ENCODE measurements at places on chromosomes 2 and 18. TPM values are rescaled to one million over a fixed set of nuclear protein-coding genes. Genes with fewer than 3 reads are reported as not detected.

The SERPINB8 gene
- 2.3 TPM for total RNA-seq

The FOXI3 gene
- not detected for total RNA-seq

The HNRNPLL gene
- total RNA-seq, result 26.3 TPM

The LRRC30 gene
- total RNA-seq, result not detected

The GKN2 gene
- not detected for total RNA-seq

The ARHGAP15 gene
- total RNA-seq, result 7.0 TPM

The ITGA4 gene
- 0.74 TPM for total RNA-seq

The FBXO41 gene
- 0.55 TPM for total RNA-seq

The INPP5D gene
- total RNA-seq, result 4.9 TPM

DNA sequence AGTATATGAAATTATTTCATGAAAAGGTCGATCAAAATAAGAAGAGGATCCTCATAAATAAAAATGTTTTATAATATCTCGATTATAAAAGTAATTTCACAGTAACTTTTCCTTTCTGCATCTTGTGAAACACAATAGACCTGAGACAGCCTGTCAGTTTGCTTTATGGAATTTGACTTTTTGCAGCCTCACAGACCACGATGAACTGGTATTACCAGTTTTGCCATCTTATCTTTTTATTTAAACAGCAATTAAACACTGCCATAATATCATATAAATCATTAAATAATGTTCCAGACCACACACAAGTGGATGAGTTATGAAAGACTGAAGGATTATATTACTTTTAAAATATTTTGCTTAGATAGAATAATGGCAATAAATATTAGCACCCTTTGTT lies 10.7 kb upstream of the GALNT3 start:
- no peak for DNase-seq

DNA sequence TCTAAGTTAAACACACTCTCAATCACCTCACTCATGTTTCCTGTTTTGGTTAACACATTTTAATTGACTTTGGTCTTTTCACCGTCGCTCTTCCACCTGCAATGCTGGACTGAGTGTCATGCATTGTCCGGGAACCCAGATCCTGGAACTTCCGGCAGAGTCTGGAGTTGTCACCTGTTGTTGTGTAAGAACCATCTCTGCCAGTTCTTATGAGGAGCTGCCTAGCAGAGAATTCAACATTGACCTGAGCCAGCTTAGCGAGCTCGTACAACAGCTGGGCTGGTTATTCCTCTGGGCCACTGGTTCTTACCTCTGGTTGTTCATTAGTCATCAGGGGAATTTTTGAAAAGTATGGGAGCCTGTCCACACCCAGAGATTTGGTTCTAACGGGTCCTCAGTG lies 75.7 kb downstream of the BCL2L11 start:
- no peak for DNase-seq

DNA sequence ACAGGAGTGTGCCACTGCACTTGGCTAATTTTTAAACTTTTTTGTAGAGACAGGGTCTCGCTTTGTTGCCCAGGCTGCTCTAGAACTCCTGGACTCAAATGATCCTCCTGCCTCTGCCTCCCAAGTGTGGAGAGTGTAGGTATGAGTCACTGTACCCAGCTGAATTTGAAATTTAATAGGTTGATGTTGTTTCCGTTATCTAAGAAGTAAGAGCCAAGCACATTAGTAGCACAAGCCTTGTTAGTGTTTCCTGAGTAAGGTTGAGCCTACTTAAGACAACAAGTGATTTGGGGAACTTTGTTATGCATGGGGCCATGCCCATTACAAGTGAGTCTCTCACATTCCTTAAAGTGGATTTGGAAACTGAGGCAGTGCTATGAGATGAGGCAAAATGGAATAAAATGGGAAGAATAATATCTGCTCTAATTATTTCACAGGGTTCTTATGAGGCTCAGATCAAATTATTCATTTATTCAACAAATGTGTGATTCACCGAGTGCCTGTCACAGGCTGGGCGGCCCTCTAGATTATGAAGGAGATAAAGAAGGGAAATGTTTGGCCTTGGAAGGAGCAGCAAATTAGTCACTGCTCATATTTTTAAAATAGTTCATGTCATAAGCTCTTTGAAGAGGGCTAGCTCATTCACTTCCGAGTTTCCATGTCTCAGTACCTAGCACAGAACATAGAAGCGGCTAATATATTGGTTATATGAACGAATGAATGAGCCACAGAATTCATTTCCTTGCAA lies 217.2 kb downstream of the LDLRAD4 start:
- DNase-seq, result no peak

- no peak for DNase-seq
These were observed 1672.5 kb upstream of the DDX18 start for GRCh38 chr2:116141891-116142474.

GRCh38 chr2:113978524-113979190 lies 88.8 kb downstream of the ACTR3 start:
- no peak for DNase-seq

GRCh38 chr18:56380685-56381084 lies 257.7 kb downstream of the TXNL1 start:
- no peak for DNase-seq

GRCh38 chr2:120434492-120435308 lies 88.8 kb downstream of the INHBB start:
- no peak for DNase-seq

DNA sequence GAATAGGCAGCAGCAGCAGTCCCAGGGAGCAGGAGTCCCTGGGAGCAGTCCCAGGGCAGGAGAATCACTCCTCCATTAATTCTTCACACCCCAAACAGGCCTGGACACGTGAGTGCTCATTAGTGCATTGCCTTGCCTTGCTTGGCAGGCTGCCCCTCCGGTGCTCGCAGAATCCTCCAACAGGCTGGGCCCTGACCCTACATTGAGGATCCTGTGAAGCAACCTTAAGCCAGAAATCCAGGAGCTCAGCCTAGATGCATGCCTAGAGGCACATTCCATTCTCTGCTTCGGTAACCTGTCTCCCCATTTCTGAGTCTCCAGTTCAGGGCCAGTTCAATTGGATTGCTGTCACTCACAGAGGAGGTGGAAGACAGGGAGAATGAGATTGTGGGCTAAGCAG lies 97.4 kb upstream of the LRATD1 start:
- DNase-seq, result no peak

- no peak for DNase-seq
These were observed 383 bp upstream of the ATP5MC3 start for GRCh38 chr2:175181877-175182308.

- DNase-seq, result no peak
These were observed 124.0 kb downstream of the SMAD7 start for GRCh38 chr18:48826806-48827205.

DNA sequence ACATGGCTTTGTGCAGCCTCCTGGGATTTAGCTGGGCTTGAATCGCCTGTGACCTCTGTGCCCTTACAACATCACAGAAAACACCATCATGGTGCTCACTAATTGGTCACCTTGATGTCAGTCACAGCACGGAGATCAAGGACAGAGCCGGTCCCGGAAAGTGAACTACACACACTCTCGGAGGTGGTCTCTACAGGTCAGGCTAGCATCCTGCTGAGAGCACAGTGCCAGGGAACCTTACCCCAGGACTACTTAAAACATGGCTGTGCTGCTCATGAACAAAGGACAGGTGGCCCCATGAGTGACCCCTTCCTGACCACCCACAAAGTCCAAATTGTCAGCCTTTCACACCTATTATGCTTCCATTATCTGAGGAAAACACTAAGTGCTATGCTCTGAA lies 1782.1 kb upstream of the CELF4 start:
- no peak for DNase-seq

DNA sequence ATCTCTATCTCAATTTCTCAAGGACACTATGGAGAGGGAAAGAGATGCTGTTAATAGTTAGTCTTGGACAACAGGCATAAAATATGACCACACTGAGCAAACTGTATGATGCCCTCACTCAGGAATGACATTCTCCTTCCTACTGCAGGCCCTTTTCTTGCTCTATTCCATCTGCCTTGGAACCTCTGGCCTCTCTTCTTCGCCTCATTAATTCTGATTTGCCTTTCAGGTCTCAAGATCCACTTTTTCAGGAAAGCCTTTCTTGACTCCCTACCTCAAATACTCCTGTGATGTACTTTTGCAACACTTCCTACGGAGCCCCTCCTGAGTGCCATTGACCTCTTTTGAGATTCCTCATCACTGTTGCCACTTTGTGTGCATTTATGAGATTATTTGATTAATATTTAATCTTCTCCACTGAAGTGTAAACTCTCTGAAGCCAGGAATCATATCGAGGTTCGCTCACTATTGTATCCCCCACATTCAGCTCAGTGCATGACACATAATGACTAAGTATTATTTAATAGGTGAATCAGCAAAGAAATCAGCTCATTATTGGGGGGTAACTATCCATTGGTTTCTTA lies 21.3 kb upstream of the SPP2 start:
- no peak for DNase-seq

- no peak for DNase-seq
These were observed 22.1 kb downstream of the EHD3 start for GRCh38 chr2:31255911-31256571.

DNA sequence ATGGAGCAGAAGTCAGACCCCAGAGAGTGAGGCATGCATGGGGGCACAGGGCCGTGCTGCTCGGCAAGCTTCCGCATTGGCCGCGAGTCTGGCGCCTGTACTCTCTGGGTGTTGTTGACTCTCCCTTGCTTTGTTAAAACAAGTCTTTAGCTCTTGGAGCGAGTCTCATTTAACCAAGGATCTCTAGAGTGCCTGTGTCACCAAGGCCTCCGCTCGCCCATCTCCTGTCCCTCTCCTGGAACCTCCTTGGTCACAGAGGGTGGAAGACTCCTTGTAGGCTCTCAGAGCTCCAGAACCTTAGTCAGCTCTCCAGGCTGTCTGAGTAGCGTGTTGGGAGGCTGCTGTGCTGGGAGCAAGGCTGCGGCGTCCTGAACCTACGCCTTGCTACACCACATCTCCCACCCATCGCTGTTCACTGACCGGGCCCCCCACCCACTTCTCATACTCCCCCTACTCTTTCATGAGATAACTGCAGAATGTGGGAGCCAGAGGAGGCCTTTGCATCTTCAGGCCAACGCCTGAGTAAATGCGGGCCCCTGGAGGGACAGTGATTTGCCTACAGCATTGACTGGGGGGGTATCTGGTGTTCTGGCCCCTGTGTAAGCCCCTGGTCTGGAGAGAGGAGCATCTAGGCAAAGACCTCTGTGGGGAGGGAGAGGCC lies 66.1 kb downstream of the CIB4 start:
- DNase-seq, result no peak

- no peak for DNase-seq
These were observed 94.8 kb downstream of the PPP1R1C start for GRCh38 chr2:182080493-182080892.

DNA sequence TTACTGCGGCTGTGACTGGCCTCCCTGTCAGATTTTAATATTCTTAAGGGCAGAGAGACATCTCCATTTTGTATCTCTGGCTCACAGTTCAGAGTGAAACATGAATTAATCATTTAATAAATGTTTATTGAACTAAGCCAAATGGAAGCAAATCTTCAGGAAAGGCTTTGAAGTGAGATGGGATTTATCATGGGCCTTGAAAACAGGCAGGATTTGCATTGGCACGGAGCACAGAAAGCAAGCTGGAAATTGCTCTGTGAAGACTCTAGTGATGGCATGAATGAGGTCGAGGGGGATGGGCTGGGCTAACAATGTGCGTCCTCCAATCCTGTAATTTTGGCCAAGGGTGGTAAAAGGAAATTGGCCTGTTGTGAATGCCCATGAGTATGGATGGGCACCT lies 369.8 kb upstream of the SOX11 start:
- DNase-seq, result no peak

GRCh38 chr2:145906354-145906753 lies 1386.4 kb upstream of the ZEB2 start:
- no peak for DNase-seq

DNA sequence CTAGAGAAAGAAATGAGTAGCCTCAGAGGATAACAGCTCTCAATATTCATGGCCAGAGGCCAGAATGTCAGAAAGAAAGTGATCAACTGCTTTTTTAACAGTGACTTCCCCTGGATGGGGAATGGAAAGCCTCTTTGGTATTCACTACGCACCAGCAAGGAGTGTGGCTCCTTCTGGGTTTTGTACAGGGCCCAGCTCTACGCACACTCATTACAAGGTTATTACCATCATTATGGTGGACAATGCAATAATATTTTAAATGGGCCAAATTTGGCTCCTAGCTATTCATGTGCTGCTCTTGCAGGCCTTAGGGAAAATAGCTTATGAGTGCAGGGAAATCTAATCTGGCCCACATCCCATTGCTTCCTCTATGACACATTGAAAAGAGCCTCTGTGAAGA lies 1149.5 kb upstream of the FANCL start:
- DNase-seq, result no peak

- no peak for DNase-seq
These were observed 190.9 kb downstream of the EIPR1 start for GRCh38 chr2:3186766-3187165.
